Stimulated activated CD8-positive, alpha-beta memory T cell treated with anti-CD3 and anti-CD28 coated beads, Interleukin-2, amount 100 ng/mL, for 1 hour (primary cell): ENCODE measurements at places on chromosomes 13 and 19.

DNA sequence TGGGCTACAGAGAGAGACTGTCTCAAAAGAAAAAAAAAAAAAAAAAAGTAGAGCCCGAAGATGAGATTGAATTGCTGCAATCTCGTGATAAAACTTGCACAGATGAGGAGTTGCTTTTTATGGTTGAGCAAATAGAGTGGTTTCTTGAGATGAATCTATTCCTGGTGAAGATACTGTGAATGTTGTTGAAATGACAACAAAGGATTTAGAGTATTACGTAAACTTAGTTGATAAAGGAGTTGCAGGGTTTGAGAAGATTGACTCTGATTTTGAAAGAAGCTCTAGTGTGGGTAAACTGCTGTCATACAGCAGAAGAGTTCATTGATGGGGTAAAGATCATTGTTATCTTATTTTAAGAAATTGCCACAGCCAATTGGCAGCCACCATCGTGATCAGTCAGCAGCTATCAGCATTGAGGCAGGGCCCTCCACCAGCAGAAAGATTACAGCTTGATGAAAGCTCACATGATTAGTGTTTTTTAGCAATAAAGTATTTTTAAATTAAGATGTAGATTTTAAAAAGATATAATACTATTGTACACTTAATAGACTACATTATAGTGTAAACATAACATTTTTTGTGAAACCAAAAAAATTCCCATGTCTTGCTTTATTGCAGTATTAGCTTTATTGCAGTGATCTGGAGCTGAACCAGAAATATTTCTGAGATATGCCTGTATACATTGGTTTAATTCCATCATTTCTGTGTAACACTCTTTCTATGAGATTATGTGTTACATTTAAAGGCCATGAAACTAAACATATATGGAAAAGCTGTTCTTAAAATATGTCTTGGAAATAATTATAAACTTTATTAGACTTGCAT, 43.1 kb downstream of the ZMYM2 start:
- DNase-seq = no peak

DNA sequence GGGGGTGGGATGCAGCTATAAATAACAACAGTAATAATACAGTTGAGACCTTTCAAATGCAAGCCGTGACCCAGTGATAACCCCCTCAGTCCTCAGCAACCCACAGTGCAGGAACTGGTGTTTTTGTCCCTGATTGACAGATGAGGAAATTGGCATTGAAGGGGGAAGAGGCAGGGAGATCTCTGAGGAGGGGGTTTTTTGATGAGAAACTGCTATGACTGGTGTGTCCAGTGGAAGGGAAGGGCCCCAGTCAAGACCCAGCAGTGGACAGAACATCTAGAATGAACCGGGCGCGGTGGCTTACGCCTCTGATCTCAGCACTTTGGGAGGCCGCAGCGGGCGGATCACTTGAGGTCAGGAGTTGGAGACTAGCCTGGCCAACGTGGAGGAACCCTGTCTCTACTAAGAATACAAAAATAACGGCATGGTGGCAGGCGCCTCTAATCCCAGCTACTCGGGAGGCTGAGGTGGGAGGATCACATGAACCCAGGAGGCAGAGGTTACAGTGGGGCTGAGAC, 1.9 kb downstream of the MAP1S start:
- DNase-seq = no peak

GRCh38 chr13:89294115-89294867, 1623.1 kb downstream of the SLITRK5 start:
- DNase-seq = no peak

GRCh38 chr19:15332311-15332996, at the start of gene BRD4:
Gene BRD4, minus strand, starts transcription at chr19:15332539. Its CDS starts 59,440 bp downstream, at chr19:15273099.
- DNase-seq = peak; percentile 50

DNA sequence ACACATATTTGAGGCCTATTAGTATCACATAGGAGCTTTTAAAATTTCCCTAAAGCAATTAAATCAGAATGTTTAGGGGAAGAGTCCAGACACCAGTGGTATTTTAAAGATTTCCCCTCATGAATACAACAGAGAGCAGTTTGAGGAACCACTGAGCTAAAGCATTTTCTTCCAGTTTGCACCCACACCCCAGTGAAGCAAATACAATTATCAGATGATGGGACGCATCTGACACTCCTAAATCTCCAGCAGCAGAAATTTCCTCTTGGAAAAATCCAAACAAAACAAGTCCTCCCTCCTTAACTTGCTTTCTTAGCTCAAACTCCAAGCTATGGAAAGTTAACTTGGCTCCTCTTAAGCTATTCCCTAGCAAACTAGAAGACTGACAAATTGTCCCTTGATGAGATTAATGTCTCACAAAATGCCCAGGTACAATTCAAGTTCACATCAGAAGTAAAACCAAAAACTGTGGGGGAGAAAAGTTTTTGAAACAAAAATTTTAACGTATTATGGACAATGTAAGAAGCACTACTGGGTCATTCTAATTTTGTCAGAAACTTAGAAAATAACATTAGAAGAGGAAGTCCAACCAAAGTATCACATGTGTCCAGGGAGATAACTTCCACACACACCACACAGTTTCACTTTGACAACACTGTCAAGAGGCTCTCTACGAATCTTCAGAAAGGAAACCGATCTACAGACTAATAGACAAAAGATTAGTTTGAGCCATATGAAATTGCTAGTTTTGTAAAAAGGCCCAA, 74.1 kb downstream of the ABCC4 start:
- DNase-seq = no peak

DNA sequence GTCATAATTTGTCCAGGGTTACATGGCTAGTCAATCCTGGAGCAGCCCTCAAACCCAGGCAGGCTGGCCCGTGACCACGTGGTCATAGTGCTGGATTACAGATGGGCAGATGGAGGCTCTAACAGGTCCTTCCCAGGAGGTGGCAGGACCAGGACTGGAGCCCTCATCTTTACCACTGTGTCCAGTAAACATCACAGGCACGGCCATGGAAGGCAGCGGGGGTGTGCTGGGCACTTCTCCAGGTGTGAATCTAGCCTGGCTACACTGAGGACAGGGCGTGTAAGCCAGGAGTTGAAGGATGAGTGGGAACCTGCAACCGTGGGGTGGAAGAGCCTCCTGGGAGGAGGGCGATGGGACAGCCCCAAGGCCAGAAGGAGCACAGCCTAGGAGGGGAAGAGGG, 6.1 kb downstream of the CIC start:
- DNase-seq = no peak

- DNase-seq = no peak
Measured at GRCh38 chr13:90091611-90092010, 1255.9 kb upstream of the MIR17HG start.

DNA sequence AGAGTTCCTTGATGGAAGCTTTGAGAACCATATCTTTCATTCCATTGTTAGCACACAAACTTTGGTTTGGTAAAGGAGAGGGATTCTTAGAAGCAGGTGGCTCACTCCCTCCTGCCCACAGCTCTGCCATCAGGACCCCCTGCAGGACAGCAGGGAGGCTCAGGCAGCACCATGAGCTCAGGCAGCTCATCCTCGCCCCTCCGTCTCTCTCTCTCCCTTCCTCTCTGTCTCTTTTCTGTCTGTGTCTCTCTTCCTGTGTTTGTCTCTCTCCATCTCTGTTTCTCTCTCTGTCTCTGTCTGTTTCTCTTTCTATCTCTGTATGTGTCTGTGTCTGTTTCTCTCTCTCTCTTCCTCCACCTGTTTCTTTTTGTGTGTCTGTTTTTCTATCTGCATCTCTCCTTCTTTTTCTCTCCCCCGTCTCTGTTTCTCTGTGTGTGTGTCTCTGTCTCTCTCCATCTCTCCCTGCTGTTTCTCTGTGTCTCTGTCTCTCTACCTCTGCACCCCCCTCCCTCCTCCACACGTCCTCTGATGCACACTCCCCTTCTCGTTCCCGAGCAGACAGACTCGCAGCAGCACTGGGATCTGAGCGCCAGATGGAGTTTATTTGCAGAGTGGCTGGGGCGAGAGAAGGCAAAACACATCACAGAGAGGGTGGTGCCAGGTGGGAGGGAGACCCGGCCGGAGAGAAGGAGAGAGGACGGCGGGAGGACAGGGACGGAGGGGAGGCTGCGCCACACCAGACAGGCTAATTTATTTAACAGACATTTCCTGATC, 8.7 kb downstream of the SBK2 start:
- no peak for DNase-seq

DNA sequence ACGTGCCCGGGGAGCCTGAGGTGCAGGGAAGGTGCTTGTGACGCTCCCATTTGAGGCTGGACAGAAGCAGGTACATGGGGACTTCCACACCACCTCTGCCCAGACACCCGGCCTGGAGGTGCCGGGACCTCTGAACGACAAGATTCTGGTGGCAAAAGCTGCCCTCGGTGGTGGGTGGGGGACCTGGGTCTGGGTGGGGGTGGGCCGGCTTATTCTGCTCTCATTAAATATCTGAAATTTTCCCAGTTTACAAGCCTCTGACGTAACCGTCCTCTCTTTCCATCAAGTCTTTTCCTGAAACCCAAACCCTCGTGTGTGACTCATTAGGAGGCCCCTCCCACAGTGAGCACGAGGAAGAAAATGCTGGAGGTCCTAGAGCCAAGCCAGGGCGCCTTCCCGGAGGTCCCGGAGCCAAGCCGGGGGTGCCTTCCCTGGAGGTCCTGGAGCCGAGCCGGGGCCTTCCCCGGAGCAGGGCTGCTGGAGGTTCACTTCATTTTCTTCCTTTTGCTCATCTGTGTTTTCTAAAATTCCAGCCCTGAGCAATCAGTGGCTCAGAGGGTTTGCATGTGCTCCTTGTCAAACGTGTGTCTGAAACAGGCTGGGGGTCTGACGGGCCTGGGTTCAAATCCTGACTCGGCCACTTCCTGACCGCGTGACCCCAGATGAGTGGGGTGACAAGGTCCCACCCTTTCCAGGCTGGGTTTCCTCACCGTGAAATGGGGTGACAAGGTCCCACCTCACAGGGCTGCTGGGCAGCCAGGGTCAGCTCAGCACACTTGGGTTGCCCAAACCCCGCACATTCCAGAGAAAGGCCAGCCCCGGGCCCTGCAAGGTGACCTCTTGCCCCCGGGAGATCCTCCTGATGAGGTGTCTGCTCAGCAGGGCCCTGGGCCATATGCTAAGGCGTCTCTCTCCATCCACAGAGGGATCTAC, 10.0 kb downstream of the CFD start:
- no peak for DNase-seq

GRCh38 chr13:110702591-110703526, 3.1 kb downstream of the CARS2 start:
- no peak for DNase-seq

DNA sequence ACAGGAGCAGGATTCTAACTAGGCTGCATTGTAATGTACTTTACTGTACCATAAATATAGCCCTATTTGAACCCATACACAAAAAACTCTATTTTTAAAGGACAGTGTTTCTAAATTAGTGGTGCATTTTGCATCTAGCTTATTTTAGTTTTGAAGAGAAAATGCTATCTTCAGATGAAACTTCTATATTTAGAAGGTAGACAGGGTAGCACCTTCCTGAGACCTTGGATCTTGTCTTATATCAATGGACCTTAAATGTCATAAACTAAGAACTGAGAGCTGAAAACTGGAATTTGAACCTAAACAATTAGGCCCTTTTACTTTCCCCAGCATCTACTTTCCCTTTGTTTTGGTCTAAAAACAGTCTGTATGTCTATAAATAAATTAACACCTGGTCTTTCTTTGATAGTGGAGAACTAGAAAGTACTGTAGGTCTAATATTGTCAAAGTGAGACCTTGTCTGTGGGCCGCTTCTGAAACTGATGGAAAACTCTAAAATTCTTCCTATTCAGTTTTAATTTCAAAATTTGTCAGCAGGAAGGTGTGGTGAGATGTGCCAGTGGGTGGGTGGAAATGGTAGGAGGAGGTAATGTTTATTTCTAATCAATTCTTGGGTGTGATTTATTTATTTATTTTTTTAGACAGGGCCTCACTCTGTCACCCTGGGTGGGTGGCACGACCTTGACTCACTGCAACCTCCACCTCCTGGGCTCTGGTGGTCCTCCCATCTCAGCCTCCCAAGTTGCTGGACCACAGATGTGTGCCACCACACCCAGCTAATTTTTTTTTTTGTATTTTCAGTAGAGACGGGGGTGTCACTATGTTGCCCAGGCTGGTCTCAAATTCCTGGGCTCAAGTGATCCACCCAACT, 10.1 kb downstream of the COG3 start:
- no peak for DNase-seq

GRCh38 chr13:30857636-30858035, 48.4 kb upstream of the MEDAG start:
- DNase-seq = no peak

DNA sequence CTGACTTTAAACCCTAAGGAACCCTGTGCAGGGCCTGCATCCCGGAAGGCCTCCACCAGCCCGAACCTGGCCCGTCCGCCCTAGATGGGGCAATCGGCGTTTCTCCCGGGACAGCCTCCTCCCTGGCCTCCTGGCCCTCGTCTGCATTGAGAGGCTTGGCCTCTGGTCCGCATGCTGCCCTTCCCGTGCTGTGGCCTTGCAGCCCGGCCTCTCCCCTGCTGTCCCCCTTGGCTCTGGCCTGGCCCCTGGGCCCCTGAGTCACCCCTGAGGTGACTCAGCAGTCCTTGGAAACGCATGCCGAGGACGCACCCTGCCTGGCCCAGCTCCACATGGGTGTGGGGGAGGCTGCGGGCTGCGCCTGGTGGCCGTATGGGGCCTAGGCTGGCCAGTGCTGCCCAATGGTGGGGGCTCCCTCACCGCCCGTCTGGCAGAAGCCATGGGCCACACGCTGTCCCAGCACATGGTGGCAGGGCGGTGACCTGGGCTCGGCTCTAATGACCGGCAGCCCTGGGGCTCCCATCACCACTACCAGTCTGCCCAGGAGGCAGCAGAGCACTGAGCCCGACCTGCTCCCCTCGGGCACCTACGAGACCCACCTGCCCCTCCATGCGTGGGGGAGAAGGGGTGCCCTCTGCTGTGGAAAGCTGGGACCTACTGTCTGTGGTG, 25.7 kb downstream of the SH3GL1 start:
- no peak for DNase-seq

DNA sequence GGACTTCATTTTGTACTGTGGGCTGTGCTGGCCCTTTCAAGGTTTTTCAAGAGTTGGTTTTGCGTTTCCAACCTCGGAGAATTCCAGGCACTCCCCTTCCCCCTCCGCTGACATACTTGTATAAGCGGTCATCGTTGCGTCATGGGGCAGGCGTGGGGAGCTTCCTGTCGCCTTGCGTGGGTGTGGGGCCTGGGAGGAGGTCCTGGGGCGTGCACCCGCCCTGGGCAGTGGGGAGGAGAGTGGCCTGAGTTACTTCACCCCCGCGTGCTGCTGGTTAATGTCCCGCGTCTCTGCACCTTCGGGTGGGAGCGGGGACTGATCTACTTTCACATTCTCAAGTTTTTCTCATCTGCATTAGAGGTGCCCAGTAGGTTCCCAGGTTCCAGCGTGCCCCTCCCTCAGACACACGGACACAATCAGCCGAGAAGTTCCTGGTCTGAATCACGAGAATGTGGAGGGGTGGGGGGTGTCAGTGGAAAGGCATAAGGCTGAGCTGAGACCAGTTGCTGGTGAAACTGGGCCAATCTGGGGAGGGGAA, 4.1 kb downstream of the IER2 start:
- no peak for DNase-seq
